ENCODE measurements at places on chromosomes 5 and 9.

- no peak for DNase-seq
Observed at GRCh38 chr5:540071-540905, 16.0 kb upstream of the SLC9A3 start.

DNA sequence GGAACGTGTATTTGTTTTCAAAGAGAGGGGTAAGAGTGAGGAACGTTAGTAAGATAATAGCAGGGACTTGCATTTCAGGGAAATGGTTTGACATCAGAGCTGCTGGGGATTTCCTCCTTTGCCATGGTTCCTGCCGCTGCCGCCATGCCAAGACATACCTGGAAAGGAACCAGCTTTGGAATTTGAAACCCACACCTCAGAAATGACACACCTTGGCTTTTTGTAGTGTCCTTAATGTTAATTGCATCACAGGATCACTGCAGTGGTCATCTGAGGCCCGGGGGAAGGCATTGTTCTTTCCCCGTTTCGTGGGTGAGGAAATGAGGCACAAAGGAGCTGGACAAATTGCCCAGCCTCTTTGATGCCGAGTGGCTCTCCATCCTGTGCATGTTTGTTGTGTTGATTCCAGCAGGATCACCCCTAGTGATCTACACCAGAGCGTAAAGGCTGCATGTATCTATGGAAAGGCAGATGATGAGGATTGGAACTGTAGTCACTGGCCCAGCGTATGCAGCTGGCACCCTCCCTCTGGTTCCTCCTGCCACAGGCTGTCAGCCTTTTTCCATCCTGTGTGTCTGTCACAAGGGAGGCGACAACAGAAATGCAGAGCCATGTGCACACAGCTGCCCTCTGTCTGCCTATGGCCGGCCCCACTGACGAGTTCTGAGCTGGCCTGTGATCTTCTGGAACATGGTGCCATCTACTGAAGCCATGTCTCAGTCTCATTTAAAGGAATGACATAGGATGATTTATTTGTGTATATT is 37.8 kb downstream of the SLC46A2 start:
- no peak for DNase-seq

DNA sequence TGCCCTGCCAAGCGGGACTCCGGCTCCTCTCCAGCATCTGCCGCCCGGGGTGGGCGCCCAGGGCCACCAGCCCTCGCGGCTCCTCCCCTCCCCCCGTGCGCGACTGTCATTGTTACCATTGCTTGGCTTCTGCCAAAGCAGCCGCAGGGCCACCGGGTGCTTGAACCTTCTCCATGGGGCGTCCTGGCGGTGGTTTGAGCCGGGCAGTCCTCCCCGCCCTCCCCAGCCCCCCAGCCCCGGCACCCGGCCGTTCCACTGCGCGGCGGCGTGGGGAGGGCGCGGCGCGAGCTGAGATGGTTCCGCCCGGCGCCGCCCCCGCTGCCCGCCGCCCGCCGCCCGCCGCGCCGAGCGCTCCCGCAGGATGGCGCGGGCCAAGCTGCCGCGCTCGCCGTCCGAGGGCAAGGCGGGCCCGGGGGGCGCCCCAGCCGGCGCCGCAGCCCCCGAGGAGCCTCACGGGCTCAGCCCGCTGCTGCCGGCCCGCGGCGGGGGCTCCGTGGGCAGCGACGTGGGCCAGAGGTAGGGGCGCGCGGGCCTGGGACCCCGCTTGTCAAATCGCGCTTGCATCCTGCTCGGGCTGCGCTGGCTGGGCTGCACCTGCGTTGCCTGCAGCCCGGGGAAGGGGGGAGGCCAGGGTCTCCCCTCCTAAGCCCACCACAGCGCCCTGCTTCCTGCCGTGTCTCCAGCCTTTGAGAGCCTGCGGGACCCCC is 34.4 kb downstream of the KCNT1 start:
- no peak for DNase-seq

GRCh38 chr9:3006851-3007250 is 163.0 kb upstream of the PUM3 start:
- no peak for DNase-seq

GRCh38 chr9:126942399-126942798 is 27.8 kb downstream of the RALGPS1 start:
- no peak for DNase-seq

DNA sequence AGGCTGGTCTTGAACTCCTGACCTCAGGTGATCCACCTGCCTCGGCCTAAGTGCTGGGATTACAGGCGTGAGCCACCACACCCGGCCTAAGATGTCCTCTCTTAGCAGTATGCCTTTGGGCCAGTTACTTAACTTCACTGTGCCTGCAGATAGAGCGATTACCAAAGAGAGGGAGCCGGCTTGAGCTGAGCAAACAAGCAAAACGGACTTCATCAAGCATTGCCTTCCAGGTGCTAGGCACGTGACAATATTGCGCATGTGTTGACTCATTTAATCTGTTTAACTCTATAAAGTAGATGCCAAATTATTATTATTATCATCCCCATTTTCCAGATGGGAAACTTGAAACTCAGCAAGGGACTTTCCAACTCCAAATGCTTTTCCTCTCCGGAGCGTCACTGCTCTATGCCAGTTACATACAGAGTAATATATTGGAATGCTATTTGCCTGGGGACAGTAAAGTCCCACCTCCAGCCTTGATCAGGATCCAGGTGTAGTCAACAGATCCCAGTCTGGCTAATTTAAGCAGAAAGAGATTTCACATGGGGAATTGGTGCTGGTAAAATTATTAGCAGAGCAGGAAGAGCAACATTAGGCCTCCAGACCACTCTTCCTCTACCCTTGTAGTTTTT is 5.6 kb upstream of the C9orf152 start:
- DNase-seq = no peak

DNA sequence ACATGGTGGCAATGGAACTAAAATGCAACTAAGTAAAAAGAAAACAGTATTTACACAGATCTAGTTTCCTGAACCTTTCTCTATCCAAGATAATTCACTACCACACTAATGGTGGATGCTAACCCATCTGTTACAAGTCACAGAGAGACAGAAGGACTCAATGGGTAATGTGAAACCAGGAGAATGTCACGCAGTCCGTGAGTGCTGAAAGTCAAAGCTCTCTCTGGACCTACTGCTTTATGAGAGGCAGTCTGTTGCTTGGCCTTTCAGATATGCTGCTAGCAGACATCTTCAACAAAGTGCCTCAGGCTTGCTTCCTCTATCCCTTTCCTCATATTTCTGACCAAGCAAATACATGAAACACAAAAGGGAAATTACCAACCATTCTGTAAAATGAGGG is 69.0 kb upstream of the GLRX start:
- no peak for DNase-seq

DNA sequence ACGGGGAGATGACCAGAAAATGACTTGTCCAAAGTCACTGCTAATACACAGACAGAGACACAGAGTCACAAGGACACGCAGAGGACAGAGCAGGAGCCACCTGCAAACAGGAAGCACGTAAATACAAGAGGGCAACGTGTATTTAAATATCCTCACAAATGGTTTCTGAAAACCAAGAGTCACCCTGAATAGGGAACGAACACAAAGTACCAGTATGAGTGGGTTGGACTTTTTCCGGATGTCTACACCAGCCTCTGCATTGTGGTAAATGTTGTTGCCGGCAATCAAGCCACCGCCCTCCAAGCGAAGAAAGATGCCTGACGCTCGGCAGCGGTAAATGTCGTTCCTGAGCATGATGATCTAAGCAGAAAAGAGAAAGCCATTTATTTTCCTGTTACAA is 44.5 kb downstream of the FBXO10 start:
- DNase-seq = no peak

GRCh38 chr9:7165331-7165975 is 407.7 kb downstream of the KDM4C start:
- DNase-seq = no peak

DNA sequence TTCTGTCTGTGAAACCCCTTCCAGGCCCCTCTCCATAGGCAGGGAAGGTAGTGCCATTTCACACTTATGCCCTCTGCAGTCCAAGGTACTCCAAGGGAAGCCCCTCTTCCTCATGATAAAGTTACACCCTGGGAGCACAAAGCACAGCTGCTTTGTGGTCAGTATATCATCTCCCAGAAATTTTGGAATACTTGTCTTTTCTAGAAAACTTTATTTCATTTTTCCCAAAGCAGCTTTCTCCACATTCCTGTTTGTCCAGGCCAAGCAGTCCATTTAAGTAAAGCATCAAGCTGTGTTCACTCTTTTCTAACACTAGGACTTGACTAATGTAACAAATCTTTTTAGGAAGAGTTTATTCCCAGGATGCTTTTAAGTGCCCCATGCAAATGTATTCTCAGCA is 371.8 kb upstream of the RGMB start:
- no peak for DNase-seq

DNA sequence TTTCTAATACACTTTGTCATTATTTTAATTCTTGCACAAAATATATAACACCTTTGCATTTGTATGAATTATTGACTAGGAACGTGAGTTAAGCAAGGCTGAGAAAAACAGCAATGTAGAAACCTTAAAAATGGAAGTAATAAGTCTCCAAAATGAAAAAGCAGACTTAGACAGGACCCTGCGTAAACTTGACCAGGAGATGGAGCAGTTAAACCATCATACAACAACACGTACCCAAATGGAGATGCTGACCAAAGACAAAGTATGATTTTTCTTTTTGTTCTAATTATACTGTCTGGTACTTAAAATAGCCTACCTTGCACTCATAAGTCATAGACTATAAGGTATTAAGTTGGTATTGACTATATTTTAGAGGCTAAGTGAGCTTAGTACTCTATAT is 34.4 kb downstream of the RAD50 start:
- no peak for DNase-seq

GRCh38 chr5:132663771-132664695 is 6.1 kb downstream of the IL13 start:
- no peak for DNase-seq

- no peak for DNase-seq
Observed at GRCh38 chr5:110784901-110785300, 46.1 kb downstream of the SLC25A46 start.

- no peak for DNase-seq
Observed at GRCh38 chr9:95097279-95097678, 220.2 kb downstream of the FANCC start.

GRCh38 chr5:93721511-93721910 is 19.9 kb downstream of the POU5F2 start:
- no peak for DNase-seq

- no peak for DNase-seq
Observed at GRCh38 chr5:150638488-150639376, 1.7 kb upstream of the SYNPO start.

- DNase-seq = no peak
Observed at GRCh38 chr5:1367149-1367548, 22.2 kb upstream of the CLPTM1L start.

GRCh38 chr5:145340099-145340498 is 495.0 kb downstream of the PRELID2 start:
- no peak for DNase-seq

DNA sequence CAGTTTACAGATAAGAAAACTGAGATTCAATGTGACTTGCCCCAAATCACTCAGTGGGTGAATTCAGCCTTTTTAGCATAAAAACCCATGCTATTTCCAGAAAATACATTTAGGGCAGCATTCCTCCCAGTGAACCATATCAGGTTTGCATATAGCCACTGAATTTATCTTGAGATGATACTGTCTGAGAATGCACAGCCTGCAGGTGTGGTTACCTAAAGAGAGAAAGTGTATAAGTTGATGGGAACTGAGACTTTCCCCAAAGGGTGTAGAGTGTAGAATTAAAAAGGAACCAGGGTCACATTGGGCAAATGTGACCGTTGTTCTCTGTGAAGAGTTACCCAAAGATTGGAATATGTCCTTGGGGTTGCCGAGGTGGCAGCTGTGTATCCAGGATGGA is 100.0 kb upstream of the PIK3R1 start:
- DNase-seq = no peak
